ENCODE measurements at places on chromosomes 7 and 10.

GRCh38 chr7:117281562-117281961, 41.3 kb downstream of the WNT2 start:
- DNase-seq, result no peak

- DNase-seq, result no peak
Observed at GRCh38 chr10:130930821-130931220, 380.7 kb downstream of the TCERG1L start.

- DNase-seq, result no peak
Observed at GRCh38 chr10:26997610-26998009, 102.7 kb downstream of the ANKRD26 start.

- DNase-seq, result no peak
Observed at GRCh38 chr10:79056736-79057391, 11.9 kb upstream of the ZMIZ1 start.

DNA sequence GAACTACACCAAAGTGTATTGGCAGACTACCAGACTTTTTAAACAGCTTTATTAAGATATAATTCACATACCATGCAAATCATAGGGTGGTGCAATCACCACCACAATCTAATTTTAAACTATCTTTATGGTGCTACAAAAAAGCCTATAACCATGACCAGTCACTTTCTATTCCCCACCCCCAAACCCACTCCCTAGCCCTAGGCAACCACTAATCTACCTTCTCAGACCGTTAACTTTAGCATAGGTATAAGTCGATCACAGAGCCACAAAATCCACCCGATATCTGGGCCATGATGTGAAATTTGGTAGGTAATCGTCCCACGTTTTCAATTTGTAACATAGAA, 536 bp upstream of the POM121 start:
- DNase-seq, result no peak

DNA sequence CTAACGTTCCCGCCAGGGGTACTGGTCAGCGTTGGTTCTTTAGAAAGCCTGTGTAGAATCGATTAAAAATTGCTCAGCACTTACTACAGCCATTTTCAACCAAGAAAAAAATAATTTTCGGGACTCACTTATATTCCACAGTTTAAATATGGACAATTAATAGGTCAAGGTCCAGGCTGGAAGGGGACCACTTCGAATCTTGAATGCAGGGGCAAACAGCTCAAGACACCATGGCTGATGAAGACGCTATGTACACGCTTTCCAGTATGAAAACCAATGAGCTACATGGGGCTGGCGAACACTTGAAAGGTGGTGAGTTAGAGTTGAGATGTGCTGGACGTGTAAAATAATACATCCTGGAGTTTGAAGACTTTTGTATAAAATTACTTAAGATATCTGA, 87.2 kb downstream of the PRKCQ start:
- DNase-seq, result no peak

DNA sequence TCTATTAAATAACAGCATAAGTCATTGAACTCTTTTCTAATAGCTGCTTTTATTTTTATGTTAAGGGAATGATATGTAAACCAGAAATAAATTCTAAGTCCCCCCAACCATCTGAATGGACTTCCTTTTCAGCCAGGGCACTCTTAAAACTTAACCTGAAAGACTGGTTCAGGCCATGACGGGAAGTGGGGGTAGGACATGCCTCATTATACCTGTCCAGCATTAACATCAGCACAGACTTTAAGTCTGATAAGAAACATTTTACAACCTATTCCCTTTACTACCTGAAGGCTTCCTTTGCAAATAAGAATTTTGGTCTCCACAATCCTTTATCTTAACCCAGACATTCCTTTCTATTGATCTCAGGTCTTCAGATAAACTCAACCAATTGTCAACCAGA, 56.0 kb upstream of the CYP2C18 start:
- DNase-seq, result no peak

DNA sequence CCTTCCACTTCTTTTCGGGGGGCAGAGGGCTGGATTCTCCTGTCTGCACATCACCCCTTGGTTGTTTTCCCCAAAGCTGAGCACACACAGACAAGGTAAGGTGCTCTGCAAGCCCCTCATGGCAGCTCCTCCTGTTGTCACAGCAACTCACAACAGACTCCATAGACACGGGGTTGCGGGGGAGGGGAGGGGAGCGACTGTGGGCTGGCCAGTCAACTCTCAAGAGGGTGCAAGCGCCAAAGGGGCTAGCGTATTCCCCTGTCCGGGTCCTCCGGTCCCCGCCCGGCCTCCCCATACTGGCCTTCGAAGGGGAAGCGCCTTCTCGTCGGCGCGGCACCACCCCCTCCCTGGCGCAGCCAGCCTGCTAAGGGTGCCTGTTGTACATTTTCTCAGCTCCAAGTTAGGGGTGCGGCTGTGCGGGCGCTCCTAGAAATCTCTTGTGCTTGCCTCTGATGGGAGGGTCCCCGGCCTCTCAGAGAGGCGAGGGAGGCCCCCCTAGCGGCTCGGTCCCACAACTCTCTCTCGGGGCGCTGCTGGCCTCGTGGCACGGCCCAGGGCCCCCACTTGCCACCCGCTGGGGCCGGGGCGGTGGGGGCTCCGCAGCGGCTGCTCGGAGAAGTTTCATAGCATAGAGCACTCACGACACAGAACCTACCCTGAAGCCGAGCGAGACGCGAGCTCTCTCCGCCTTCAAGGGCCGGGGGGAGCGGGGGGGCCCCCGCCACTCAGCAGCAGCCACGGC, 498 bp downstream of the RHOBTB1 start:
- no peak for DNase-seq

GRCh38 chr10:112666094-112666493, 219.1 kb downstream of the VTI1A start:
- DNase-seq, result no peak

GRCh38 chr10:120788771-120789170, 62.4 kb upstream of the WDR11 start:
- no peak for DNase-seq

GRCh38 chr10:96281444-96282029, 10.2 kb upstream of the BLNK start:
- no peak for DNase-seq

DNA sequence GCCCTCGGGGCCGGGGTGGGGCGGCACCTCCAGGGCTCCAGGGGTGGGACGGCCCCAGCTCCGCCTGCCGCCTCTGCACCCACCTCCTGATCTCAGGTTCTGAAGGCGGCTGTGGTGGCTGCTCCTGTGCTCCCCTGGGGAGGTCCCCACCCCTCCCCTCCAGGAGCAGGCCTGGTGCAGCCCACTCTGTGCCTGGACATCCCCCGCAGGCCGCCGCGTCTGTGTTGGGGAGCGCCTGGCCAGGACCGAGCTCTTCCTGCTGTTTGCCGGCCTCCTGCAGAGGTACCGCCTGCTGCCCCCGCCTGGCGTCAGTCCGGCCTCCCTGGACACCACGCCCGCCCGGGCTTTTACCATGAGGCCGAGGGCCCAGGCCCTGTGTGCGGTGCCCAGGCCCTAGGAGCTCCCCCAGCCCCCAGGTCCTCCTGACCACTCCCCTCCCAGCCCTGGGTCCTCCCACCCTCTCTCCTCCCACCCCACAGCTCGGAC, 5.5 kb downstream of the CYP2W1 start:
- DNase-seq, result no peak

- no peak for DNase-seq
Observed at GRCh38 chr7:154686305-154686704, 316.6 kb downstream of the PAXIP1 start.

GRCh38 chr10:53894145-53894544, 906.9 kb downstream of the PCDH15 start:
- no peak for DNase-seq

DNA sequence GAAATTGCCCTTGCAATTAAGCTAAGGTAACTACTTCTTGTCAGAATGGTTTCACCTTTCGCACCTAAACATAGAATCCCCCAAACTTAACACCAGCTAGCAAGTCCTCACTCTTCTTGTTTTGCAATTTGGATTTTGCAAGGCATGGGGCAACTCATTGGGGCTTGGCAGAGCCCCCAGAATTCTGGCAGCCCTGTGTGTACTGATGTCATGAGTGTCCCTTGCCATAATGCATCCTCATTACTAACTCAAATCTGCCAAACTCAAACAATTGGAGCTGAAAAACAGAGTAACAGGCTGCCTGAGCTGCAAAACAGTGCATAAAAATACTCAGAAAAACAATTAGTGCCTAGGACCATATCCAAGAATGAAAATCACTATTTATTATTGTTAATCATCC, 7.9 kb upstream of the XPNPEP1 start:
- no peak for DNase-seq

DNA sequence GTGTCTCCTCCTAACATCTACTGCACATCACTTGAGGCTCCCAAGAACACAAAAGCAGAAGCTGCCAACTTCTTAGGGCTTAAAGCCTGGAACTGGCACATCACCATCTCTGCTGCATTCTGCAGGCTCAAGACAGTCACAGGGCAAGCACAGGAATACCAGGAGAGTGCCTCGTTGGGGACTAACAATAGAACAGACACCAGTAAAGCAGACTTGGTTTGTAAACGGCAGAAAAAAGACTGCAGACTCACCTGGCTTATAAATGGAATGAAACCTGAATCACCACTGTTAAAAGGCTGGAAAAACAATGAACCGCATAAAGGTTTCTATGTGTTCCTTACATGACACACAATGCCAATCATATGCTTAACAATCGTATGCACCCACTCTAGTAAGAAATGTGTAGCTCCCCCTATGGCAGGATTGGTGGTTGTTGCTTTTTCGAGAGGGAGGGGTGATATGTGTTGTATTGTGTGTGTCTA, 12.8 kb downstream of the RHEB start:
- no peak for DNase-seq

DNA sequence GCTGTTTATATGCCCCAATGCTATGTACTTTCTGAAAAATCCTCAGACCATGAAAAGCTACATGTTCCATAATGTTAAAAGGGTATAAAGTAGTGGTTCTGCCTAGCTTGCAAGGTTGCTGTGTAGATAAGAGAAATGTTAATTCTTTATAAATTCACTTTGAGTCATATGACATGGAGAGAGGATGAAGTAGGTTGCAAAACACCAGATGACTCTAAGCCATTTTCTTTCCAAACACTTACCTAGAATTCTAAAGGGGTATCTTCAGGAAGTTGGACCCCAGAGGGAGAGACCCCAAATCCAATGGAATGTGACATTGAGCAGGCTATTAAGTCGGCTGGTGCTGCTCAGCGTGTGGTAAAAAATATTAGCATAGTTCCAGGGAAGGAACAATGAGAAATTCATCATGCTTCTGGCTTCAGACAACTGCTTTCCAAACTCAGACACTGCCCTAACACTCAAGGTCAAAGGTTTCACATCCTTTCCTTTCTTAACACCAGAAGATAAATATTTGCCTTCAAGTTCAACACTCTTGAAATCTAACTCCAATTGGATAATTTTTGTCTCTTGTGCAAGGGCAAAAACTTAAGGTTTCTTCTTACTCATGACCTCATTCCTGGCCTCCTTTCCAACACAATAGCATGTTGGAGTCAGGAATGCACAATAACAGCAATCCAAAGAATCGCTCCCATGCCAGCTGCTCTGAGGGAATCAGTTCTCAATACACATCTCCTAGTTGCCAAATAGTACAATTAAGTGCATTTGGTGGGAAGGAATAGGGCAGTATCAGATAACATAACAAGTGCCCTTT, 100.7 kb upstream of the AFAP1L2 start:
- peak; percentile 75 for DNase-seq

DNA sequence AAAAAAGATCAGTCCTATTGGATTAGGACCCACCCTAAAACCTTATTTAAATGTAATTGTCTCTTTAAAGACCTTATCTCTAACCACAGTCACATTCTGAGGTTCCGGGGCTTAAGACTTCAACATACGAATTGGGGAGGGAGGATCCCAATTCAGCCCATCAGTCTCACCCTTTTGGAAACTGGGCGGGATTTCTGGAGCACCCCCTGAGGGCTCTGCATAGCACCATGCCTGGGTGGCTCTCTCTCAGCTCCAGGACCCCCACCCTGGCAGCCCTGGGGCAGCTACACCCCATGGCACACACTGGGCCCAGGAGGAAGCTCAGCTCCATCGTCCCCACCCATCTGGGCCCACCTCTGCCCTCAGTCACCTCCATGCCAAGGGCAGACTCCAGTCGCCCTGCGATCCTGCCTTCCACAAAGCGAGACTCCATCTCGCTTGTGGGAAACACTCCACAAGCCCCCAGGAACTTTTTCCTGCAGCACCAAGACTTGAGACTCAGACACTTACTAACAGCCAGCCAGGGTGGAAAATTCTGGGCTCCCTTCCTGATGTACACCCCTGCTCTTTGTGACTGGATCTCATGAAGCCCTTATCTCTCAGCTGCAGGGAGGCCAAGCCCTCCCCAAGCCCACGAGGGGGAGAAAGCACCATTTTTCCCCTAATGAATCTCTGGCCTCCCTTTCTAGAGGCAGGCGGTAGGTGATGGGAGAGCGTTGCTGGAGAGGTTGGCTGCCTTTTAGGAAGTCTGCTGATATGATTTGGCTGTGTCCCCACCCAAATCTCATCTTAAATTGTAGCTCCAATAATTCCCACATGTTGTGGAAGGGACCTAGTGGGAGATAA, 90.8 kb upstream of the KDM7A start:
- DNase-seq, result no peak

GRCh38 chr10:102714621-102715455, at the start of gene SFXN2:
Gene SFXN2, plus strand, starts transcription at chr10:102714636. Its CDS starts 12,001 bp downstream, at chr10:102726637.
- DNase-seq, result no peak

DNA sequence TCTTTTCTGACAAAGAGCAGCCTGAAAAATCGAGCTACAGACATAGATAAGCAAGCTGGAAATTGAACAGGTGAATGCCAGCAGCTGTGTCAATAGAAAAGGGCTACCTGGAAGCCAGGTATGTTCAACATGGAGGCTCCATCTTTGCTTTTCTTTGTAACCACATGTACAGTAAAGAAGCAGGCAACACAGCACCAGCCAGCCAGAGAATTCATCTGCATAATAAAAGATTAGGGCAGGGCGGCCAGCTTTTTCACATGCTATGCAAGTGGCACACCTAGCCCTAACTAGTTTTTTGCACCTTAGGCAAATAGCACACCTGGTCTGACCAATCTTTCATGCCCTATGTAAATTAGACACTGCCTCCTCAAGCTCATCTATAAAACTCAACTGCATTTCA, 25.7 kb downstream of the COG5 start:
- no peak for DNase-seq

- no peak for DNase-seq
Observed at GRCh38 chr7:50718876-50719275, 63.8 kb downstream of the GRB10 start.

- DNase-seq, result no peak
Observed at GRCh38 chr7:35991511-35992232, 161.4 kb upstream of the EEPD1 start.

GRCh38 chr7:132680590-132680989, 104.3 kb upstream of the PLXNA4 start:
- no peak for DNase-seq

GRCh38 chr10:109062371-109062770, 860.9 kb downstream of the XPNPEP1 start:
- DNase-seq, result peak; percentile 97

- no peak for DNase-seq
Observed at GRCh38 chr10:108877095-108877561, 1046.2 kb downstream of the XPNPEP1 start.

All from epithelial cell of proximal tubule (primary cell).